NCI-H1694 (cell line): ENCODE measurements at places on chromosomes 5 and 9.
A peak's percentile ranks its signal among the peaks of the same experiment; 100 is the strongest.

GRCh38 chr5:128213340-128213739 lies 129.8 kb downstream of the SLC12A2 start:
- peak; percentile 17 for DNase-seq

- no peak for DNase-seq
These were observed 17.9 kb upstream of the GPX8 start for GRCh38 chr5:55141945-55142690.

DNA sequence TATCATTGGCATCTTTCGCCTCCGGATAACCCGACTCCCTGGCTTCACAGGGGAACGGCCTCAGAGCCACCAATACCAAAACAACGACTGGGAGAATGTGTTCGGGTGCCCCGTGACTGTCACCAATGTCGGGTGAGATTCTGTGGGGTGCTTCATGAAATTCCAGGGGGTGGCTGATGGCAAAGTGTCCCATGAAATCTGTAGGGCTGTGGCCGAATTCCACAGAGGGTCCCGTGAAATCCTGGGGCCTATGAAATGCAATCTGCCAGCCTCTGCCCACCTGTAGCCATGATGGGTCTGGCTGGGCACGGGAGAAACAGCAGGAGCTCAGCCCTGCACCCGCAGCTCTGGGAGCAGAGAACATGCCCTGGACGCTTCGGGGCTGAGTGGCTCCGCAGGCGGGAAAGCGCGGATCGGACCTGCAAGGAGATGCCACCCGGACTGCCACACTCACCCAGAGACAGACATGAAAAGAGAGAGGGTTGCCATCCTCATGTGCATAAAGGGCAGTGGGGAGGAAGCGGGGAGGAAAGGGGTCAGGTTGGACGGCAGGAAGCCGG lies 192.4 kb downstream of the OLFM1 start:
- DNase-seq, result no peak

GRCh38 chr5:73694089-73694488 lies 68.1 kb downstream of the ARHGEF28 start:
- no peak for DNase-seq

DNA sequence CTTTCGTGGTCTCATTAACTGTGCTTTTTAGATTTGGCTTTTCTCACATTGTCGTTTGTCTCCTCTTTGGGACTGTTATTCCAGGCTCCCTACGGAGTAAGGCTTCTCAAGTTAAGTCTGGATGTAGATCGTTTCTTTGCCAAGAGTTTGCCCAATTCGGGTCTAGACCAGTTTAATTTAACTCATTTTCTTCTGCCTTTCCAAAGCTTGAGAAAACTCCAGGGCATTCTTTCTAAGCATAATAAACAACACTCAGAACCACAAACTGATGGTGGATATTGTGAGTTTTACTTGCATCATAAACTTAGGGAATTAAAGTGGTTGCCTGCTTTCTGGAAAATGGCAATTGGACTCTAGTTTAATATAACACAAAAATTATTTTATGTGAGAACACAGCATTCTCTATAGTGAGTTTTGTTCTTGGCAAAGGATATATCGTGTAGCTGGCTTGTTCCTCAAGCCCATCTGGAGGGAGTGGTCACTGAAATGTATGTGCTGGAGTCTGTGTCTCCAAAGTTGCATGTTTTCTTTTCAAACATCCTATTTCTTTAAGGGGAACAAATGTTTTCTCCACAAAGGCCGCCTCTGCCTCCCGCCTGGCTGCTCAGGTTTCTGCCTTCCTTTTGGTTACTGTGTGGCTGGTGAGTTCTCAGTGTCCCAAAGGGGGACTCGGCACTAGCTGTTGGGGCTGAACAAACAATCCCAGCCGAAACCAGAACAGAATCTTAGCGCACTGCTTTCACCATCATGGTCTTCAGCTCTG lies 211.3 kb upstream of the FBN2 start:
- no peak for DNase-seq

GRCh38 chr5:179800696-179801201 lies 5.9 kb downstream of the MGAT4B start:
- no peak for DNase-seq

- no peak for DNase-seq
These were observed 13.7 kb downstream of the ADAMTSL1 start for GRCh38 chr9:18487611-18488010.

- DNase-seq, result no peak
These were observed 42.8 kb upstream of the CDK5RAP2 start for GRCh38 chr9:120622790-120623189.

- no peak for DNase-seq
These were observed 8.8 kb upstream of the GPRIN1 start for GRCh38 chr5:176618783-176619182.

- DNase-seq, result no peak
These were observed 37.2 kb upstream of the GABRP start for GRCh38 chr5:170746075-170746960.

GRCh38 chr5:139650689-139651042 lies 2.5 kb downstream of the CXXC5 start:
- no peak for DNase-seq

GRCh38 chr9:94490465-94490864 lies 64.4 kb upstream of the PCAT7 start:
- no peak for DNase-seq

GRCh38 chr5:132283423-132284043 lies 10.7 kb upstream of the SLC22A4 start:
- peak; percentile 14 for DNase-seq

- no peak for DNase-seq
These were observed 214.1 kb upstream of the VLDLR start for GRCh38 chr9:2407450-2407849.

DNA sequence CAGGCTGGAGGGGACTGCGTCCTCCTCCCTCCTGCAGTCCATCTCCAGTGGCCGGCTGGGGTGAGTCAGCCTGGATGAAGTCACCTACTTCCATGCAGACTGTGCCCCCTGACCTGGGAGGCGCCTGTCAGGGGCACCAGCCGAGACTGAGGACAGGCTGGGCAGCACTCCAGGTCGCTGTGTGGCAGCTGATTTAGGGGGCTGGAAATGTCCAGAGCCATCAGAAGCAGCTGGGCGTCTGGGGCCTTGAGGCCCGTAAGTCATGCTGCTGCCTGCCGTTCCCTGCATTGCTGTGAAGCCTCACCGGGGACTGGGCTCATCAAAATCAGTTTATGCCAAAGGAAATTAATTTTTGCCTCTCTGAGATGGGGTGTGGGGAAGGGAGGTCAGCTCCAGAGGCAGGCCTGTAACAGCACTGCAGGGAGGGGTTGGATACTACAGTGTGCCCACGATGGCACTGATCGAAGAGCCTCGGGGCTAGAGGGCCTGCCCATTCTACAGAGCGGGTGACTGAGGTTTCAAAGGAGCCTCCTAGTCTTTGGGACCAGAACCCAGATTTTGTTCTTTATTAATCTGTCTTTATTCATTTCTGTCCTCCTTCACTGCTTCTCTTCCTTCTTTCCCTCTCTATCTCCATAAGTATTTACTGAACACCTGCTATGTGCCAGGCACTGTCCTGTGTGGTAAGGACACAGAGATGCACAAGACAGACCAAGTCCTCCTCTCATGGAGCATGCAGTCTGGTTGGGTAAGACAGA lies 70.4 kb upstream of the PSD2 start:
- no peak for DNase-seq

GRCh38 chr9:131874447-131874846 lies 134.6 kb upstream of the RAPGEF1 start:
- no peak for DNase-seq

- DNase-seq, result no peak
These were observed 66.6 kb downstream of the SERINC5 start for GRCh38 chr5:80189201-80189600.

- no peak for DNase-seq
These were observed 16.9 kb downstream of the MED27 start for GRCh38 chr9:132062806-132063205.

GRCh38 chr5:128782446-128782845 lies 182.8 kb upstream of the SLC27A6 start:
- DNase-seq, result no peak

DNA sequence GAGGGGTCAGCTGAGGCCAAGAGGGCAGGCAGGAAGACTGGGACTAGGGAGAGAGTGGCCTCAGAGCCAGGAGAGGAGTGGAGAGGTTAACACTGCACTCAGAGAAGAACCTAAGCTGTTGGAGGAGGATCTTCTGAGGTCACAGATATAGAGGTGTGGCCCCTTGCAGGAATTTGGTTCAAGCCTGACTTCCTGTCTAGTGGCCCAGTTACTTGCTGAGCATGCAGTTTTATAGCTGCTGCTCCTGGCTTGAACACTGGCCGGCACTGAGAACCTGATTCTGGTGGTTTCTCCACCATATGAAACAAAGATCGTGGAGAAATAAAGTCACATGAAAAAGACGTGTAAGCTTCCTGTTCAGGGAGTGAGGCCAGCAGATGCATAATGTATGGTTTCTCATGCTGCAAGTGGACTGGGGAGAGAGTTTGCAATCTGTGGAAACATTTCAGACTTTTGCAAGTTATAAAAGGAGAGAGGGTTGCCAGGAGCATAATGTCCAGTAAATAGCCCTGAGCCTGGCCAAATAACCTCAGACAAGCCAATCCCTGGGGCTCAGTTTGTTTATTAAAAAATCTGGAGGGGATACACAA lies 82.6 kb downstream of the GALNT10 start:
- no peak for DNase-seq

GRCh38 chr5:39760385-39761198 lies 335.8 kb upstream of the DAB2 start:
- DNase-seq, result no peak

- no peak for DNase-seq
These were observed 611 bp downstream of the EXOSC3 start for GRCh38 chr9:37784291-37784615.

- DNase-seq, result peak; percentile 70
These were observed at the start of gene ISL1 for GRCh38 chr5:51383131-51384121. Gene ISL1, plus strand, starts transcription at chr5:51383448. Its CDS starts 224 bp downstream, at chr5:51383672.

- no peak for DNase-seq
These were observed 29.3 kb downstream of the MOCS2 start for GRCh38 chr5:53080271-53080670.
